Ureter (tissue), 1 donor: ENCODE measurements at places on chromosomes 11 and 22. TPM values are rescaled to one million over a fixed set of nuclear protein-coding genes. Genes with fewer than 3 reads are reported as not detected.

- DNase-seq, result no peak
These were observed 12.5 kb upstream of the TP53I11 start for GRCh38 chr11:44963136-44963535.

DNA sequence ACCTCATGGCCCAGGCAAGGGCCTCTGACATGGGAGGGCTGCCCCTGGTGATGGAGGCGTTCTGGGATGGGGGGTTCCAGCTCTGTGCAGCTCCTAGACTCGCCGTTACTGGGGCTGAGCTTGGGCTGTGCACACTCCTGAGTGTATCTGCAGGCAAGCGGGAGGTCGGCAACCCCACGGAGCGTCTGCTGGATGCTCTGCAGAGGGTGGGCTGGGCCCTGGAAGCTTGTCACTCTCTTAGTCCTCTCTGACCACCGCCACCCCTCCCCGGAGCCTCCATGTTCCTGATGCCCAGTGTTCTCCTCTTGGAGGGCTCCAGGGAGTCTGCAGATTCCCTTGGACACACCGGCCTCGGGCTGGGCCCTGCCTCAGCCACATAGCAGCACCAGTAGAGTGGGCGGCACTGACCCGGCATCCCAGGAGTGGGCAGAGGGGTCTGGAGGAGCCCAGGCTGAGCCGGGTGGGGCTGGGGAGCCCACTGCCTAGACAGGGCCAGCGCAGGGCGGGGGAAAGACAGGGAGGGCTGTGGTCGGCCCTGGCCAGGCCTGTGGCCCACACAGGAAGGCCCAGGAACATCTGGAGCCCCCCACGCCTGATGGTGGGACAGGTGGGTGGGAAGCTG is 20.6 kb upstream of the MUC5B start:
- no peak for DNase-seq

DNA sequence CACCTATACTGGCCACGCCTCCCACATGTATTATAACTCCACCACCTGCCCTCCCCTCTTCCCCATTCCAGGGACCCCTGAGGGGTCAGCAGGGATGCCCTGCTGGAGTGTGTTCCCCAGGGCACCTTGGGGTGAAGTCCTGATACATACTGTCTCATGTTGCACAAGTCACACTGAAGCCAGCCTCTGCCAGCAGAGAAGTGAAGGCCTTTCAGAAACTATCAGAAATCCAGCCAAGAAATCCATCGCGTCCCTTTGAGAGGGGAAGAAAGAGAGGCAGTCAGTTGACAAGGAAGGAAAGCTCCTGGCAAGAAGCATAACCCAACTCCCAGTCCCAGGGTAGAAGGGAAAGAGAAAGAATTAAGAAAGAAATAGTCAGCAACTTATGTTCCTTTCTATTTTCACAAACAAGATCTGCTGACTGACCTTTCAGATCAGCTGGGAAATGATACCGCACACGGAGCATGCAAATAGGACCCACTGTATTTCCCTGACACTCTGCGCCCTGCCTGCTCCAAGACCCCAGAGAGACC is 45.2 kb downstream of the SC5D start:
- DNase-seq, result no peak

DNA sequence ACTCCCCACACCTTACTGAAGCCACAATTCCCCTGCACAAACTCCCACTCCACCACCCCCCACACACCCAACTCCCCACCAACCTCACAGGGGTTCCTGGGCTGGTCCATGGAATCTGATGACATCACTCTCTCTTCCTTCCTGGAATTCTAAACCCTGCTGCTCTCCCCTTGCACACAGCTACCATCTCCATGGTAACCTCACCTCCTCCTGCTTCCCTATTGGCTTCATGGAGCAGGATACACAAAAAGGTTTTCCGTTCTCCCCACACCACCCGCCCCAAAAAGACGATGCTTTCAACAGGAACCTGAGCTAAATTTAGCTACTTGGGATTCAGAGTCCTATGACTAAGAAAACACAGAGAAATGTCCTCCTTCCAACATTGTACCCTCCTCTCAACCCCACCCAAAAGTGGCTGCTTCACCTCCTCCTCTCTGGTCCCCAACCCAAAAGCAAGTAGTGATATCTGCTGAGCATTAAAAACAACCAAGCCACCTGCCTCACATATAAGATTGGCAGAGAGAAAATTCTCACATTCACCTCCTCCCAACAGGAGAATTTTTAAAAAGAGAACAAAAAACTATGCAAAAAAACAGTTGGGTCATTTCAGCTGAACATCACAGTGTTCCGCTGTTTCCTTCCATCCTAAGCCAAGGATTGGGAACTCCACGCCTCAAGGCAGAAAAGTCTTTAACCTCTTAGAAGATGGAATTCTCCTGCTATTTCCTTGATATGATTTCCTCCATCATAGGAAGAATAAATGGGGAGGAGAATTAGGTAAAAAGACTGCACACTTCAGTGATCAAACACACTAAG is 66.9 kb downstream of the RBFOX2 start:
- DNase-seq, result no peak

GRCh38 chr22:36299911-36300310 is 47.0 kb downstream of the APOL1 start:
- no peak for DNase-seq

- DNase-seq, result no peak
These were observed 1430.5 kb downstream of the FAM181B start for GRCh38 chr11:81303038-81303664.

Gene OR5P2
- 5.6 TPM for total RNA-seq
